Right renal cortex interstitium (tissue), 3 donors: ENCODE measurements at places on chromosomes 2 and 18.

DNA sequence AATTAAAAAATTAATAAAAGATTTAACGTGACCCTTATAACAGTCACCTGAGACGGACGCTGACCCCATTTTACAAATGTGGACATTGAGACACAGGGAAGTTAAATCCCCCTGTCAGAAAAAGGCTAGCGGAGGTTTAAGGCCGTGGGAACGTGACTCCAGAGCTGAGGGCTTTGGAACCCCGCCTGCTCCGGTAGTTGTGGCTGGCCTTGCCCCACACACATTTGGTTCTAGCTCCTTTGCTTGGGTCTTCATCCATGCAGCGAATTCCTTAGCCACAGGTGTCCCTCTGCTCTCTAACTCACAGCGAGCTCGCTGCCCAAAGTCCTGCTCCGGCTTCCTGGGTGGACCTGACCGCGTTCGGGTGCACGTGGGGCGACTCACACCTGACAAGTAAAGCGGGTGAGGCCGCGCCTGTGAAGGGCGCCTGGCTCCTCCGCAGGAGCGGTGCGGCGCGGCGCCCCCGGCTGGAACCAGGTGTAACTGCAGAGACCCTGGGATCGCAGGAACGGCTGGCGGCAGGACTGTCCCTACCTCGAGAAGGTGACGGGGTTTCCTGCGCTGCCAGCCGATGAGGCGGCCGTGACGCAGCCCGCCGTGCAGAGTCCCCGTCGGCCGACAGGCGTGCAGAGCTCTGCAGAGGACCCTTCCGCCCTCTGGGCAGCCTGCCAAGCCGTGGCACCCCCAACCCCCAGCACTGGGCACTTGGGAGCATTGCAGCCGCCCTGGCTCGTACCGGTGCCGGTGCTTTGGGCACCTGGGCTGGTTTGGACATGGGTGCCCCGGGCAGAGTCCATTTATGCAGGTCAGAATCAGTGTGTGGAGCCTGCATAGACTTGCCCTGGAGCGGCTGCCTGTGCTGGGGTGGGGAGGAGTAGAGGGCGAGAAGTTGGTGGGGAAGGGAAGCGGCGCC is 2.4 kb upstream of the PROC start:
- no peak for DNase-seq

- no peak for DNase-seq
These were observed 108.4 kb upstream of the SH3BP4 start for GRCh38 chr2:234843411-234843810.

- no peak for DNase-seq
These were observed 108.9 kb downstream of the TPO start for GRCh38 chr2:1521878-1522830.

- DNase-seq: no peak
These were observed 37.2 kb upstream of the CFAP36 start for GRCh38 chr2:55482186-55482884.

DNA sequence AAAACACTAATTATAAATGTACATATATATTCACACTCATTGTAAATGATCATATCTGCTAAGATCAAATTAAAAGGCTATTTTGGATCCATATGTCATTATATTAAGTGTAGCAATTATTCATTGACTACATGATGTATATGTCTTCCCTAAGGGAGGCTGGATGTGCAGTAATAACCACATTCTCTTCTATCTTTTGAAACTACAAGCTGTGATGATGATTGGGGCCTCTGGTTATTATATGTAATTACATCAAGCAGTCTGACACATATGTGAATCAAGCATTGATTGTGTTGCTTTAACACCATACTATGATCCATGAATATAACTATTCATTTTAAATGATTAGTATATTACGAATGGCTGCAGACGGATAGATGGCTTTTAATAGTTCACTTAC is 1973.4 kb downstream of the SUCLG1 start:
- no peak for DNase-seq

GRCh38 chr18:32308493-32309120 is 118.8 kb downstream of the MEP1B start:
- no peak for DNase-seq

DNA sequence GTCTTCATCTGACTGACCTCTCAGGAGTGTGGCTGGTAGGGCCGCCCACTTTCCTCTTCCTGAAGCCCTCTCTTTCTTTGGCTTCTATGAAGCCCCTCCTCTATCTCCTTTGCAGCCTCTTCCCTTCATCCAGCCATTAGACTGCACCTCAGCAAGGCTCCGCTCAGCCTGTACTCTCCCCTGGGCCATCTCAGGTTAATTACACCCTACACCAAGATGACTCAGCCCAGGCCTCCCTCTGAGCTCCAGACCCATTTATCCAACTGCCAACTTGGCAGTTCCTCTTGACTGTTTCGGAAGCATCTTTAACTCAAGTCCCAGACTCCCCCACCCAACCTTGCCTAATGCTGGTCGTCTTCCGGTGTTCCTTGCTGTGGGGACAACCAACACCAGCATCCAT is 5.8 kb upstream of the WNT6 start:
- DNase-seq: no peak

DNA sequence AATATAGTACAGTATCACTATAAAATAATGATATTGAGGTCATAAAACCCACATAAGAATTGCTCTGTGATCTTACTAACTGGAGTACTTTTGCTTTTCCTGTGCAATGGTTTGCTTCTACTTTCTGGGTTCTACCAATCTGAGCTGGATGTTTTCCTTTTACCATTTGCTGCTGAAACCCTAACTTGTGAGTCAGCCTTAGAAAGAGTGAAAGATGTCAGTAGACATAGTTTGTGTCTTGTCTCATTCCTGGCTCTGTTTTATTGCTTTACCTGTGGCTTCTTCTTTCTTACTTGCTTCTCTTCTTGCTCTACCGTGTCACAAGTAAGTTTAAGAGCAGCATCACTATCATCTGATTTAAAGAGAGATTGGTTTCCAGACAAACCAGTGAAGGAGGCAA is 61.0 kb downstream of the MBD2 start:
- DNase-seq: no peak

DNA sequence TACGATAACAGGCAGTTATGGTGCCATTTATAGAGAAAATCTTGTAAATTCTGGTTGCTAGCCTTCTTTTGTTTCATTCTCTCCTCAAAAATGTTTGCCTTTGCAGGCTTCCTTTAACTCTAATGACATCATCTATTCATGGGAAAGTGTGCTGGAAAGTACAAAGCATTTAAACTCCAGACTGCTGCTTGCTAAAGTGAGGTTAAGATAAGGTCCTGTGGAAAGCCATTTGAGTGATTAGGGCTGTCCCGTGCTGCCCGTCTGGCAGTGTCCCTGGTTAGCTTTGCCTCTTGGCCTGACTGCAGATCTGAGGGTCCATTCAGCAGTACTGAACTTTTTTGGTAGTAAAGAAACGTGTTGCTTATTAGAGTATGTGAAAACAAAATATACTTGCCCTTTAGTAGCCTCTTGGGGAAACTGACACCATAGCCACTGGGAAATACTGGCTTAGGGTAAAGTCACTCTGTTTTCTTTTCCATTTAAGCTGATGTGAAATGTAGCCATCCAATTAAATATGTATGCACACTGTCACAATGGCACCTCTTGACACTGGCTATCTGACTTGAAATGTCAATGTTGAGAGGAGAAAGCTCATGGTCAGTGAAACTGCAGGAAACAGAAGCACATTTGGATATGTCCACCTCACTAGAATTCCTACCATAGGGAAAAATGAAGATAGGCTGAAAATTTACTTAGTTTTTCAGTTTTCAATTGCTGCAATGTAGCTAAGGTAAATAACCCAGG is 321.5 kb downstream of the SLC8A1 start:
- peak; percentile 10 for DNase-seq

- no peak for DNase-seq
These were observed 21.4 kb upstream of the EML4 start for GRCh38 chr2:42147641-42148274.

DNA sequence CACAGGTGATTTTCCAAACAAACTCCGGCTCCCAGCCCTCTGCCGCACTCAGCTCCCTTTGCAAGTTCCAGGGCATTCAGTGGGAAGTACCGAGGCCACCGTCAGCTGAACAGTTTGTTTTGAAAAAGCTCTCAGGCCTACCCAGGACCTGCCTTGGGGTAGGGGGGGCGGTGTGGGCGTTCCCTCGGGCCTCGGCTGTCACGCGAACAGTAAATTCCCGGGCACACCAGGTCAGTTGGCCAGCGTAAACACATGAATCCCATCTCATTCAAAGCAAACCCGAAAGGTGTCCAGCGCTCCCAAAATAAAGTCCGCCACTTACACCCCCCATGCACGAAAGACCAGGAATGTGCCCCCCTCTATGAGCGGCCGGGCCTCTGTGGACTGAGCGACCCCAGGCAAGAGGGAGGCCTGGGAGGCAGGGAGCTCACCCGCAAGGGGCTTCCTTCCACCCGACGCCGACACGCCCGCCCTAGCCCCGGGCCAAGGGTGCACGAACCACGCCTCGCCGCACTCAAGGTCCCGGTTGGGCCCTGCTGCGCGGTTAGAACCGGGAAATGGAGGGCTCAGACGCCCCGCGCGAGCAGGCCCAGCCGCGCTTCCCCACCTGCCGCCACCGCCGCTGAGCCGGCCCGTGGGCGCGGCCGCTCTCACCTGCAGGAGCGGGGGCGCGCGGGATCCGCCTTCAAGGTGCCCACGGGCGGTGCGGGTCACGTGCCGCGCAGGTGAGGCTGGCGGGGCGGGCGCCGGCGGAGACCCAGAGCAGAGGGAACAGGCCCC is at the start of gene WDSUB1:
Gene WDSUB1, minus strand, starts transcription at position 775 of the 780 bp plus-strand sequence. CDS start 3,634 bp downstream, outside the sequence.
- DNase-seq: peak; percentile 53

DNA sequence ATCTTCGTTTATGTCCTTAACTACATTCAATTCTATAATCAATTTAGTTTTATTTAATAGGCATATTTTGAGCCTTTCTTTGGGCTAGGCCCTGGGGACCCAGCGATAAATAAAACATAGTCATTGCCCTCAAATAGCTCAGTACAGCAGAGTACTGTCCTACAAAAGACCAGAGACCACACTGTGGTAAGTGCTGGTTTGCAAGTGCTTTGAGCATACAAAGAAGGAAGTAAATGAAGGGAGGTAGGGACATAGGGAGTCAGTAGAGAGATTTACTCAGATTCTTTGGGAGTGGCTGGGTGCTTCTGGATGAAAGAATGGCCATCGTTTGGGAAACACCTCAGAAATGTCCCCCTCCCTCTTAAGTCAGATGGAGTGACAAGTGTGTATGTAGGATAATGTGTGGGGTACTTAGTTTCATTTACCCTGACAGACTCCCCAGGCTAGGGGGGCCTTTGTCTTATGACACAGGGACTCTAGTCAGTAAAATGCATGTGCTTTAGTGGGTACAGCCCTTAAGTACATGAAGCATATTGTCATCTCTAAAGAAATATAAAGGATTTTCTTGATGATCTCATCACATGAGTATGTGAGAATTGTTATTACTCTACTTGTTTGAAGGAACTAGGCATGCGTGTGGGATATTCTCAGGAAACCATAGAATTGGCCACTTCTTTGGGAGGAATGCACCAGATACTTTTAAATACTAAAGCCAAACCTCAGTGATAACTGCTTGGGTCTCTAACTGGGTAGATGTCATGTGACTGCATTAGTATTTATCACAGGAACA is 35.1 kb downstream of the MAPRE2 start:
- no peak for DNase-seq

- peak; percentile 63 for DNase-seq
These were observed 25.4 kb upstream of the SLC66A3 start for GRCh38 chr2:11129598-11130449.

DNA sequence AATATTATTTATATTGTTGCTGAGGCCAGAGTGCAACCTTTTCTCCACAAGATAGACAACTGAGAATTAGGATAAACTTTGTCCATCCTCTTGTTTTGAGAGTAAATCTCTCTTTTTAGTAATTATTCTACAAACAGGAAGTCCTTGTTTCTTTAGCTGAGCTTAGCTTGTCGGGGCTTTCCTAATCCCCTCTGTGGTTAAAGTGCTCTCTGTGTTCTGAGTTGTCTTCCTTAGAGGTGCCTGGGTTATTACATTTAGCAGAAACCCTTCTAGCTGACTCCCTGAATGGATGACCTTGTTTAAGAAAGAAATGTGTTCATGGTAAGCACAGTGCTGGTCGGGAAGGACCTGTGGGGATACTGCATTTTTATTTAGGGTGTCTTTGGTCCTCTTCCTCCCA is 12.7 kb downstream of the USP39 start:
- no peak for DNase-seq

- DNase-seq: no peak
These were observed 202.6 kb upstream of the ID2 start for GRCh38 chr2:8479298-8479697.

GRCh38 chr18:34592961-34593382 is 117.1 kb upstream of the DTNA start:
- DNase-seq: peak; percentile 33

GRCh38 chr2:199199797-199200196 is 257.9 kb downstream of the SATB2 start:
- no peak for DNase-seq

DNA sequence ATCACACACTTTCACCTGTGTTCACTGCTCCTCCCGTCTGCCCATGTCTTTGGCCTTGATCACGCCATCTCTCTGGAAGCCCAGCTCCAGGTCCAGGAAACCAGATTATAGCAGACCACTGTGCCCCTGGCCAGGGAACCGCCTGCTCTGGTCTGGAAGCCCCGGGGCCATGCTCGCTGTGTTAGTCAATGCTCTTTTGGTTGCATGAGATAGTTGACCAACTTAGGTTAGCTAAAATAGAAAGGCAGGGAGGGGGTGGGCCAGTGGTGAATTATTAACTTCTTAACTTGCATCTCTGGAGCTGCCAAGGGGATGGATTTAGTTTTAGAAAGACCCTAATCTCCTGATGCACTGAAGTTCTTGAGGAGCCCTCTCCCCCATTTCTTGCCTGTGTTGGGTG is 232.7 kb downstream of the AGAP1 start:
- DNase-seq: no peak

- DNase-seq: no peak
These were observed 377.8 kb upstream of the POU3F3 start for GRCh38 chr2:104476075-104476474.

GRCh38 chr2:96304606-96305005 is 740 bp downstream of the SNRNP200 start:
- DNase-seq: no peak

DNA sequence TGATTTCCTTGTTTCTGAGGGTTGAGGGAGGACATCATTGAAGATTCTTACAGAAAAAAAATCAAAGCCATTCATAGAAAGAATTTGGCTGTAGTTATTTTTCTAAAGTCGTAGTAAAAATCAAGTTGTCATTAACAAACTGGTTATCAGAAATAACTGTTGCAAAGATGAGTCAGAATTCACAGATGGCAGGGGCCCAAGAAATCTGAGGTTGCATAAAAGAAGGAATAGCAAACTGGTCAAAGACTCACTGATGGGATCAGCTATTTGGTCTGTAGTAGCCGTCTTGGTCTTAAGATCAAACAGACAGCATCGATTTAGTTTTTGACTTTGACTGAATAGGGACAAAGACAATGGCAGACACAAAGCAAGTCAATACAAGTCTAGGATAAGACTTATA is 334.3 kb downstream of the FIGN start:
- no peak for DNase-seq
